ENCODE measurements at places on chromosomes 7 and 10. TPM values are rescaled to one million over a fixed set of nuclear protein-coding genes. Genes with fewer than 3 reads are reported as not detected.

Gene TMEM196
- not detected for total RNA-seq

Gene CUZD1
- total RNA-seq = 1.4 TPM

Gene SFTPA1
- total RNA-seq = not detected

Gene ZNF853
- 2.3 TPM for total RNA-seq

Gene MBLAC1
- total RNA-seq = 3.0 TPM

Gene C7orf33
- total RNA-seq = not detected

Gene TMEM236
- total RNA-seq = 0.06 TPM

Gene CLDN4
- total RNA-seq = 4.8 TPM

Gene CALML3
- not detected for total RNA-seq

Gene CYP2C8
- not detected for total RNA-seq

Gene UCN3
- not detected for total RNA-seq

Gene PDE6C
- not detected for total RNA-seq

Gene FBXL13
- total RNA-seq = 0.30 TPM

Gene IRF5
- 17.8 TPM for total RNA-seq

Gene HOXA3
- total RNA-seq = 5.6 TPM

Gene FAM13C
- total RNA-seq = 0.22 TPM

Gene FLNC
- total RNA-seq = 5.3 TPM

Gene RAMP3
- total RNA-seq = not detected

Gene CLDN3
- 3.6 TPM for total RNA-seq

Gene VWC2
- not detected for total RNA-seq

Gene KIFBP
- total RNA-seq = 37.7 TPM

Gene CUX1
- 43.4 TPM for total RNA-seq

Gene OR2A42
- not detected for total RNA-seq

Gene NUTM2E
- 0.47 TPM for total RNA-seq

Gene PRLHR
- not detected for total RNA-seq

Gene ADRB1
- total RNA-seq = 1.4 TPM

Gene SUGCT
- 0.58 TPM for total RNA-seq

Gene SNCG
- total RNA-seq = 12.3 TPM

Gene EPDR1
- 78.2 TPM for total RNA-seq

Gene AUTS2
- total RNA-seq = 3.0 TPM

Data from A549 treated with Hydrocortisone at 1 μM for 4 hours (cell line).